CD8-positive, alpha-beta memory T cell (primary cell): ENCODE measurements at places on chromosomes 6 and 20. TPM values are rescaled to one million over a fixed set of nuclear protein-coding genes. Genes with fewer than 3 reads are reported as not detected.

DNA sequence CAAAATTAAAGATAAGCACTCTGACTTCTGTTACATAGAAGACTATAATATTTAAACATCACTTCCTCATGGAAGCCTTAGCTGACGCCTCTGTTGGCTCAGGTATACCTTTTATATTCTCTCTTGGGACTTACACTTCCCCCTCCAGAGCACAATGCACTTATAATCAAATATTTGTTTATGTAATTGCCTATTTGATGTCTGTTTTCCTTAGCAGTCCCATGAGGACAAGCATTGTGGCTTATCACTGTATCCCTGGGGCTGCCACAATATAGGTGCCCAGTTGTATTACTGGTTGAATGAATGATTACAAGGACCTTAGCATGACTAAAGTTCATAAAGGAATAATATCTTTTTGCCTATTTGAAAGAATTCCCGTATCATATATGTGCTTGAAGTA is 186.7 kb upstream of the VGLL2 start:
- no peak overlapping the region for H3K4me3 ChIP-seq
- no peaks in the 10 kb centered on the region for H3K4me1 ChIP-seq
- no peaks in the 10 kb centered on the region for H3K27me3 ChIP-seq
- no peak for DNase-seq
- H3K27ac ChIP-seq: no peak overlapping the region

GRCh38 chr6:132388291-132388690 is 13.0 kb downstream of the MOXD1 start:
- H3K4me3 ChIP-seq: no peak overlapping the region
- H3K4me1 ChIP-seq: no peaks in the 10 kb centered on the region
- no peak overlapping the region for H3K27ac ChIP-seq

- H3K27ac ChIP-seq: no peak overlapping the region
- DNase-seq: no peak
- H3K36me3 ChIP-seq: no peaks in the 10 kb centered on the region
Observed at GRCh38 chr6:37099442-37099841, 70.5 kb upstream of the PIM1 start.

DNA sequence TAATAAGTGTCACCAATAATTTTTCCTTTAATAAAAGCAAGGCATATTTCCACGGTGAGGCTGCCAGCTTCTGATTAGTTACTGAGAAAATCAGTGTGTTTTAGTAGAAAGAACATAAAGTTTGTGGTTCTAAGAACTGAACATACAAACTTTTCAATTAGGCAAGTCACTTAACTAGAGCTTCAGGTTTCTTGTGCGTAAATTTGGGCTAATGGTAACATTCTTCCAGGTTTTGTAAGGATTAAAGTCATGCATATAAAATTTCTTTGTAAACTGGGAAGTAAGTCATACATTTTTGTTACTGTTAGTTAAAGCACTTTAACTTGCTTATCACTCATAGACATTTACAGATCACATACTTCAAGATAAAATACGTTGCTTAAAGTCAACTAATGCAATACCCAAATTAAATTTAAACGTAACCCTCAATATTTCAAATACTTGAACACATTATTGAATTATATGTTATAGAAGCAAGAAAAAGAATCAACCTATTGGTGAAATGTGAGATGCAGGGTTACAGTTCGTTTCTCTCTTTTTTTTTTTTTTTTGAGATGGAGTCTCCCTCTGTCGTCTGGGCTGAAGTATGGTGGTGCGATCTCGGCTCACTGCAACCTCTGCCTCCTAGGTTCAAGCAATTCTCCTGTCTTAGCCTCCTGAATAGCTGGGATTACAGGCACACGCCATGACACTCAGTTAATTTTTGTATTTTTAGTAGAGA is 327.3 kb upstream of the NOX3 start:
- H3K4me3 ChIP-seq: no peak overlapping the region
- H3K36me3 ChIP-seq: no peaks in the 10 kb centered on the region
- H3K27me3 ChIP-seq: no peaks in the 10 kb centered on the region
- no peaks in the 10 kb centered on the region for H3K4me1 ChIP-seq

DNA sequence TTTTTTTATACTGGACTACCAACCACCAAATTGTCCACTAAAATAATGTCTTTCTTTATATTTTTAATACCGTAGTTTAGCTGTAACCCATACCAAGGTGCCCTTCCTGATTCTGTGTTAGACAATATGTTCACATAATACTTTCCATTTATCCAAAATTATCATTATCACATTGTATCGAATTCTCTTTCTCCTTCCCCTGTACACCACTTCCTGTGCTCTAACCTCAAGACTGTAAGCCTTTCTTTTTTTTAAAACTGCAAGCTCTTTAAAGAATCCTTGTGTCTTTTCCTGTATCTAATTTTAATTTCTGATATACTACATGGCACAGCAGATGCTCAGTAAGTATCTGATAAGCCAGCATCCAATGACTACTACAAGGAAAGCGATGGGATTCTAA is 917.5 kb downstream of the EYS start:
- no peaks in the 10 kb centered on the region for H3K27me3 ChIP-seq
- no peaks in the 10 kb centered on the region for H3K4me1 ChIP-seq
- no peak overlapping the region for H3K4me3 ChIP-seq
- H3K36me3 ChIP-seq: no peaks in the 10 kb centered on the region

- no peaks in the 10 kb centered on the region for H3K36me3 ChIP-seq
- no peak overlapping the region for H3K27ac ChIP-seq
- H3K27me3 ChIP-seq: no peaks in the 10 kb centered on the region
- no peaks in the 10 kb centered on the region for H3K4me1 ChIP-seq
Observed at GRCh38 chr20:35437599-35437998, 429 bp downstream of the GDF5 start.

DNA sequence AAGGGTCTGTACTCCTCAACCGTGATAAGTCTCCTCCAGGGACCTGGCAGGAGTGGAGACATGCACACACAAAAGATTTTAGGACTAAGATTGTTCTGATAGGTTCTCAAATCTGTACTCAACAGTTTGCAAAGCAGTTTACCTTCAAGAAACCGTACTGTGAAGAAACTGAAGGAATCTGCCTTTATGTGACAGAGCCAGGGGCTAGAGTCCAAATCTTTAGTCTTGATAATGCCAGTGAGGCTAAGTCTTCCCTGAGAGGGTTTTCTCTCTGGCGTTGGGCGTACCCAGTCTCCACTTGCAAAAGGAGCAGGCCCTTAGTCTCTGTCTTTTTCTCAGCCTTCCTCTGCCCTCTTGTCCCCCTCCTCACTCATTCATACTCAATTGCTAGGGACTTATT is 47.5 kb downstream of the RALY start:
- H3K4me1 ChIP-seq: peaks cover 48% of the 10 kb centered on the region
- no peaks in the 10 kb centered on the region for H3K36me3 ChIP-seq
- no peak for DNase-seq
- no peak overlapping the region for H3K27ac ChIP-seq
- H3K4me3 ChIP-seq: no peak overlapping the region

GRCh38 chr20:8981482-8981881 is 87.4 kb upstream of the PLCB4 start:
- H3K36me3 ChIP-seq: no peaks in the 10 kb centered on the region
- no peaks in the 10 kb centered on the region for H3K27me3 ChIP-seq
- no peak for DNase-seq
- H3K27ac ChIP-seq: no peak overlapping the region
- H3K4me1 ChIP-seq: no peaks in the 10 kb centered on the region

The ZBTB12 gene
- total RNA-seq: 4.3 TPM

GRCh38 chr20:1993986-1994385 is at the start of gene PDYN:
TSS of gene PDYN (minus strand) at chr20:1994058. CDS start at chr20:1983084, 10,974 bp downstream.
- no peak for DNase-seq
- H3K4me3 ChIP-seq: no peak within 1 kb of the TSS
- peaks cover 7% of the 10 kb centered on the region for H3K27me3 ChIP-seq
- H3K27ac ChIP-seq: no peak within 1 kb of the TSS

GRCh38 chr6:108589244-108589791 is 28.6 kb downstream of the FOXO3 start:
- peak overlapping the region; percentile 26 for H3K27ac ChIP-seq
- DNase-seq: no peak
- H3K4me3 ChIP-seq: no peak overlapping the region
- H3K36me3 ChIP-seq: no peaks in the 10 kb centered on the region
- H3K27me3 ChIP-seq: no peaks in the 10 kb centered on the region

GRCh38 chr20:24953621-24954133 is 4.6 kb downstream of the CST7 start:
- peak overlapping the region; percentile 94 for H3K27ac ChIP-seq
- H3K36me3 ChIP-seq: peaks cover 23% of the 10 kb centered on the region
- no peaks in the 10 kb centered on the region for H3K27me3 ChIP-seq
- peaks cover 56% of the 10 kb centered on the region for H3K4me1 ChIP-seq

The ME1 gene
- total RNA-seq: 0.50 TPM

The OARD1 gene
- 41.9 TPM for total RNA-seq

GRCh38 chr6:145863988-145864616 is 49.5 kb upstream of the FBXO30 start:
- no peaks in the 10 kb centered on the region for H3K27me3 ChIP-seq
- no peak overlapping the region for H3K4me3 ChIP-seq
- H3K27ac ChIP-seq: no peak overlapping the region
- H3K36me3 ChIP-seq: no peaks in the 10 kb centered on the region

The VGLL2 gene
- not detected for total RNA-seq

The TRIM15 gene
- total RNA-seq: not detected

DNA sequence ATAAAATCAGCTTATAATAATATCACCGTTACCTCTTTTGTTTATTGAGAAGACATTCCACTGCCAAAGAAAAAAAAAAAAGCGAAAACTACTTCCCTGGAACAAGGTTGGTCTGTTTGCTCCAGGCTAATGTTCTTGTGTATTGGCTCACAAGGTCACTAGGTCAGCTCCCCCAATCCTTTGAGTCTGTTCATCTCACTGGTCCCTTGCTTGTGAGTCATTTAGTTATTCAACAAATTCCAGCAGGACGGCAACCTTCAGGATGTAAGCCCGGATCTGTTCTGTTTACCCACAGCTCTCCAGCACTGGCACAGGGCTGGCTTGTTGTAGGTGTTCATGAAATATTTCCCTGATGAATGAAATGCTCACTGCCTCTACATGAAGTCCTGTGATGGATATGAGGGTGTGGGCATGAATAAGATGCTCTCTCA is 3.3 kb downstream of the ARHGAP40 start:
- no peaks in the 10 kb centered on the region for H3K36me3 ChIP-seq
- DNase-seq: no peak
- H3K4me1 ChIP-seq: no peaks in the 10 kb centered on the region
- no peak overlapping the region for H3K4me3 ChIP-seq

The PRR18 gene
- total RNA-seq: 0.09 TPM

DNA sequence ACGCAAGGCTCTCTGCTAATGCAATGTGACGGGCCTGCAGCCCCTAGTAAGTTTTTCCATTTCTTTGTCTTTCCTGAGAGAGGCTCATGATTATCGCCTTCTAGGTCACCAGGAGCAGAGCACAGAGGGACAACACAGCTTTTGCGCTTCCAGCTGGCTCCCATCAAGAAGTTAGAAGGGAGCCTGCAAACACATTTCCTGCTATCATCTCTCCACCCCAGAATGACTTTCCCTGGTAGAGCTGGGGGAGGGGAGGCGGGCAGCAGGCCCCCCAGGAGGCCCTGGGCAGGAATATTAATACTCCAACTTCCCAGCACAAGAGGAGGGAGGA is 35.7 kb upstream of the CCDC167 start:
- H3K27ac ChIP-seq: no peak overlapping the region
- no peaks in the 10 kb centered on the region for H3K27me3 ChIP-seq
- H3K36me3 ChIP-seq: no peaks in the 10 kb centered on the region
- no peak for DNase-seq
- no peaks in the 10 kb centered on the region for H3K4me1 ChIP-seq

GRCh38 chr20:63696306-63696627 is 185 bp upstream of the TNFRSF6B start:
- no peaks in the 10 kb centered on the region for H3K36me3 ChIP-seq
- DNase-seq: no peak
- H3K4me3 ChIP-seq: no peak overlapping the region
- no peaks in the 10 kb centered on the region for H3K27me3 ChIP-seq

The STK4 gene
- 200 TPM for total RNA-seq

DNA sequence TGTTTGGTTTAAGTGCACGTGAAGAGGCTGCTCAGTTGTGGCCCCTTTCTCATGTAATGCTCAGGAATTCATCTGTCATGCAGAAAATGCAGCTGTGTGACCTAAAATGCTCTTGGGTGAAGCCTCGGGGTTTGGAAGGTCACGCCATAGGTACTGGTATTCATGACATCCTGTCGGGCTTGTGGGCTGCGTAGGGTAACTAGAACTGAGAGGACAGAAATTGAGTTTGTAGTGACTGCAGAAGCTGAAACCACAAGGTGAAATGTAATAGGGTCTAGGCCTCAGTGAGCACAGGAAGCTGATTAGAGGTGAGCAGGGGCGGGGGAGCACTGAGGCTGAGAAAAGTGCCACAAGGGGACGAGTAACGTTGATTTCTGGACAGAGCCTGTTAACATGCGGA is 128.8 kb downstream of the SOBP start:
- peak; percentile 16 for DNase-seq
- peaks cover 18% of the 10 kb centered on the region for H3K4me1 ChIP-seq
- H3K36me3 ChIP-seq: no peaks in the 10 kb centered on the region
- no peak overlapping the region for H3K4me3 ChIP-seq

GRCh38 chr20:60648556-60648955 is 603.5 kb upstream of the CDH4 start:
- DNase-seq: no peak
- no peaks in the 10 kb centered on the region for H3K36me3 ChIP-seq
- H3K27me3 ChIP-seq: no peaks in the 10 kb centered on the region
- H3K4me1 ChIP-seq: no peaks in the 10 kb centered on the region
